ENCODE measurements at places on chromosomes 12 and 14.

- no peak for DNase-seq
Measured at GRCh38 chr12:119258149-119258548, 76.4 kb upstream of the CCDC60 start.

DNA sequence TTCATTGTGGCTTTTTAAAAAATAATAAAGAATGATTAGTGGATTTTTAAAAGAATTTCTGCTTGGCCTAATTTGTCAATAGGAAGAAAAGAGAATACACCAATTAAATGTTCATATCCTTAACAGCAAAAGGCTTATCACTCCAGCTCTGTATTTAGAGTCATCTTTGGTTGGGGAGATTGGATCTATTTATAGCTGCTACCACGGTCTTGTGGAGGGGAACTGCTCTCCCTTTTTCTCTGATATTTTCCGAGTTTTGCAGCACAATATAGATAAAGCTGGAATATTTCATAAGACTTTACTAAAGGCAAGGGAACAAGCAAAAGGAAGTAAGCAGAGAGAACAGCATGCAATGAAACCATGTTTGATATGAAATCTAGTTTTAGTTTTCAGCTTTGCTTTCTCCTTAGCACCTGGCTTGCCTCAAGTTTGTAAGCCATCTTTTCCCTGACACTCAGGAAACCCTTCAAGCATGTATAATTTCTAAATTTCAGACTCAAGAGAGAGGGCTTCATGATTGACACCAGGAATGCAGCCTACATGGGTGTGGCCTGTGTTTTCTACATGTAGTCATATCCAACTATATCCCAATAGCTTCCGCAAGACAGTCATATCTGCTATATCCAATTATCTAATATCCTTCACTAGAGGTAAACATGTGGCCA lies 35.2 kb downstream of the BRMS1L start:
- DNase-seq = no peak

DNA sequence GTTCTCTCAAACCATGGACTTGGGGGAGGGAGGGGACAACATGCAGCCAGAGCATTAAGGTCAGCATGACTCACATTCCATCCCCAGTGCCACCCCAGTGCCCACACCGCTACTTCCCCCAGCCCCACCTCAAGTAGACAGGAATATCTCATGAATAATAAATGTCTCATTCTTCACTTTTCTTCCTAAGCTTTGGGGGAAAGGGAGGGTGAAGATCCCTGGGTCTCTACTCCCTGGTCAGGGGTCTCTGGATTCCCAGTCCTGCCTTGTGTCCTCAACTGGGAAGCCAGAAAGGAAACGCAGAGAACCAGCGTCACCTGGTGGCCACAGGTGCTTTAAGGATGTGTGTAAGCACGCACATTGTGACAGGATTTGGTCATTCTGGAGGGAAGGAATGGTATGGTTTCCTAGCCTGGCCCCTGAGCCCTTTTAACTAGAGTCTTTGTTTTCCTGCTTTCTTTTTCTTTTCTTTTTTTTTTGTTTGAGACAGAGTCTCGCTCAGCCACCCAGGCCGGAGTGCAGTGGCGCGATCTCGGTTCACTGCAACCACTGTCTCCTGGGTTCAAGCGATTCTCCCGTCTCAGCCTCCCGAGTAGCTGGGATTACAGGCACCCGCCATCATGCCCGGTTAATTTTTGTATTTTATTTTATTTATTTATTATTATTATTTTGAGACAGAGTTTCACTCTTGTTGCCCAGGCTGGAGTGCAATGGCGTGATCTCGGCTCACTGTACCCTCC lies 3.4 kb downstream of the GPR84 start:
- no peak for DNase-seq

- no peak for DNase-seq
Measured at GRCh38 chr12:89276860-89277259, 75.4 kb downstream of the DUSP6 start.

GRCh38 chr14:35167496-35167895 lies 45.1 kb downstream of the PRORP start:
- DNase-seq = no peak

- DNase-seq = no peak
Measured at GRCh38 chr14:42950363-42950762, 1343.7 kb downstream of the LRFN5 start.

- DNase-seq = no peak
Measured at GRCh38 chr12:91380631-91381030, 198.0 kb upstream of the DCN start.

Data from esophagus squamous epithelium (tissue), 5 donors.